Hematopoietic multipotent progenitor cell treated with erythropoietin and hydrocortisone succinate and interleukin-3 and kit ligand, for 8 days (in vitro differentiated cells): ENCODE measurements at places on chromosomes 16 and 17.

GRCh38 chr16:27426423-27427408 is 24.7 kb downstream of the IL21R start:
- peak; percentile 9 for DNase-seq

DNA sequence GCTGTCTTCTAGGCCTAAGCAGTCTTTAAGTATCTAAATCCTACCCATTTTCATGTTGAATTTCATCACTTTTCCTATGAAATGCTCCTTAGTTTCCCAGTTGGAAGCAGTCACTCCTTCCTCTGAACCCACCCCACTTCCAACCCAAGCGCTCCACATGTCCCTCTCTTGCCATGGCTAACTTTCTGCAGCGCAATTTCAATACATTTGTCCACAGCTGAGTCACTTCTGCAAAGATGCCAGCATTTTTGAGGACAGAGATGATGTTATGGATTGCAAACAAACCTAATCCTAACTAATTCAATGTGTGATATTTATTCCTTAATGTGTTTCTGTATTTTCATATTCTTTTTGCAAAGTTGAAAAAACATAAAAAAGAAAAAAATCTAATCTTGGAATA is 71.7 kb downstream of the HLF start:
- no peak for DNase-seq

GRCh38 chr16:53614346-53614745 is 89.3 kb downstream of the RPGRIP1L start:
- DNase-seq, result no peak

DNA sequence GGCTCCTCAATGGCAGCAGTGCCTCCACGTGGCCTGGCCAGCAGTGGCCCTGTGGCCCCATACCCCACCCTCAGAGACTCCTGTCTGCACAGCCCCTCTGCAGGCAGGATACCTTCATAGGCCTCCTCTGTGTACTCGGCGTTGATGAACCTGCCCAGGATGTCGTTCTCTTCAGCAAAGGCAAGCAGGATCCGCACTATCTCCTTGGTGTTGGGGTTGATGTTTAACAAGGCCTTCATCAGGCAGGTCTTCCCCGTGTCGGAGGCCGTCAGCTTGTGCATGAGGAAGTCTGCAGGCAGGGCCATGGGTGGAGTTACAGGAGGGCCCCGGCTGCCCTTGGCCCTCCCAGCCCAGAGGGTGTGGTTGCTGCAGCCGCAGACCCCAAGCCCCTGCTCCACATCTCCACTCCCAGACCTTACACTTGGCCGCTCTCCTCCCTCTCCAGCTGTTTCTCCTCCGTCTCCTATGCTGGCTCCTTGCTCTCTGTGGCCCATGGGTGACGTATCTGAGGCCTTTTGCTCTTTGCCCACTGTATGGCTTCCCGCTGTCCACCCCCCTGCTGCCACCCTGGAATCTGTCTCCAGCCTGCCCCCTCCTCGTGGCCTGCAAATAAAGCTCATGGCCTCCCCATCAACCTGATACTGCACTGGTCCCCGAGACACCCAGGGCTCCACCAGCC is 15.1 kb downstream of the TRPV3 start:
- no peak for DNase-seq

- no peak for DNase-seq
Measured at GRCh38 chr17:323721-324571, 28.7 kb downstream of the RPH3AL start.

DNA sequence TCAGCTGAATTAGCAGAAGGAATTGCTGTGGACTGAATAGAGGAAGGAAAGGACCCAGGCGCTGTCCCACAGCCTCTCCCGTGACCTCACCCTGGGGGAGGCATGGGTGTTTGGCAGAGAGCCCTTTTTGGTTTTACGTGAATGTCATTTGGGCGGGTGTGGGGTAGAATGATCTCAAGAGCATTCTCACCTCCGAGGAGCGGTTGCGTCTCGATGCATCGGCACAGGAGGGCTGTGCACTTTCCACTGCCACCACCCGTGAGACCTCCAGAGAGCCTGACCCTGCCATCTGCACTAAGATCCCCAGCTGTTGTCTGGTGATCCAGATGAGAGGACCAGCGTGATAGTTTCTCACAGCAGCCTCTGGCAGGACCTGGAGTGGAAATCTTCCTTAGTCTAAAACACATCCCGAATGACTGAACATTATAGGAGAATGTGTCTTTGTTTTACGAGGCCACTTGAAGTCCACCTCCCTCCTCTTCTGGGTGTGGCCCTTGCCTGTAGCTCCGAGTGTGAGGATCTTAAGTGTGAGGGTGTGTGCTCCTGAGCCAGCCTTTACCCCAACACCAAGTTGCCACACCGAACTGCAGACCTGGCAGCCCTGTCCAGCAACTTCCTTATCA is 29.3 kb downstream of the FOXK2 start:
- peak; percentile 74 for DNase-seq

DNA sequence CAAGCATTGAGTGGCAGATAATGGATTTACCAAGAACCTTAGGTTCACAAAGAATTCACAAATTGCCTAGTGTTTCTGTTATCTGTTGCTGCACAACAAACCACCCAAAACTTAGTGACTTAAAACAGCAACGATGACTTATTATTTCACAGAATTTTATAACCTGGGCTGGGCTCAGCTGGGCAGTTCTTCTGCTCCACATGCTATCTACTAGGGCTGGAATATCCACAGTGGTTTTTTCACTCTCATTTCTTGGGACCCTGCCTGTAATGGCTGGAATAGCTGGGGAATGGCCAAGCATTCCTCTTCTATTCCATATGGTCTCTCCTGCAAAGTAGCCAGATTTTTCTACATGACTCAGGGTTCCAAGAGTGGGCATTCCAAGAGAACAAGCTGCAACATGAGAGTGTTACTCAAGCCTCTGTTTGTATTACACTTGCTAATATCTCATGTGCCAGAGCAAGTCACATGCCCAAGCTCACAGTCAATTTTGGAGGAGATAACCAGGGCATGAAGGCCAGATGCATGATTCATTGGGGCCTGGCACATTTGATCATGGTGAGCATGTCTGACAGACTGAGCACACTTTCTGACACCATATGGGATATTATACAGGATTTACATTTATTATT is 4.9 kb upstream of the PSMD7 start:
- DNase-seq, result peak; percentile 72

DNA sequence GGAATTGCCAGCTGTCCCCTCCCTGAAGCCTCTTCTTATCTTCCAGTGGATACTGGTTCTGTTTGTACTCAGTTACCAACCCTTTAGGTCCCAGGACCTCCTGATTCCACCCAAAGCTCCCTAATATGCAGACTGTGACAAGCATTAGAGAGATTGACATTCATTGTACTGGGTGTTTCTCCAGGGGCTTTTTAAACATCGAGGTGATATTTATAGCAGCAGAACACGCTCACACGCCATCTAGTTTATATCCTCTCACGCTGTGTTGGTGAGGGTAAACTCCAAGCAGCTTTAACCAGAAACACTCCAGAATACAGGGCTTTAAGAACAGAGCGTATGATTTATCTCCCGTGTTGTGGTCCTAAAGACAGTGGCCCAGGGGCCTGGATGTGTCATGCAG is 238.4 kb downstream of the IRF8 start:
- DNase-seq, result no peak

GRCh38 chr16:70689970-70690891 is 4.4 kb upstream of the MTSS2 start:
- DNase-seq, result no peak

- no peak for DNase-seq
Measured at GRCh38 chr17:73340093-73340596, 28.3 kb upstream of the CDC42EP4 start.

- DNase-seq, result no peak
Measured at GRCh38 chr16:82801361-82801760, 174.6 kb downstream of the CDH13 start.

- no peak for DNase-seq
Measured at GRCh38 chr16:23423496-23424049, 29.4 kb downstream of the COG7 start.

DNA sequence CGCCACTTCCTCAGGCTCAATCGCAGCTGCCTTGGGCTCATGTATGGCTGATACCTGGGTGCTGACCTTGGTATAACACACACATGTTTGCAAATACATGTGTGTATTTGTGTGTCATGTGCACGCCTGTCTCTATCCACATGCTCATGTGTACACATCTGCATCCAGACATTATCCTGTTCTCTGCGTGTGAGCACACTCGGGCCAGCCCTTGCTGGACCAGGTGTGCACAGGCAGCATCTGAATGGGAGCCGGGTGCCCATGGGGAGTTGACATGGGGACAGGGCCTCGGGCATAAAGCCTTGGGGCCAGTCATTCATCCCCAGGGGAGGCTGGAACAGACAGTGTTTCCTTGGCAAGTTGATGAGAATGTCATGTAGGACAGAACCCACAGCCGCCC is 29.1 kb upstream of the CRHR1 start:
- DNase-seq, result no peak

DNA sequence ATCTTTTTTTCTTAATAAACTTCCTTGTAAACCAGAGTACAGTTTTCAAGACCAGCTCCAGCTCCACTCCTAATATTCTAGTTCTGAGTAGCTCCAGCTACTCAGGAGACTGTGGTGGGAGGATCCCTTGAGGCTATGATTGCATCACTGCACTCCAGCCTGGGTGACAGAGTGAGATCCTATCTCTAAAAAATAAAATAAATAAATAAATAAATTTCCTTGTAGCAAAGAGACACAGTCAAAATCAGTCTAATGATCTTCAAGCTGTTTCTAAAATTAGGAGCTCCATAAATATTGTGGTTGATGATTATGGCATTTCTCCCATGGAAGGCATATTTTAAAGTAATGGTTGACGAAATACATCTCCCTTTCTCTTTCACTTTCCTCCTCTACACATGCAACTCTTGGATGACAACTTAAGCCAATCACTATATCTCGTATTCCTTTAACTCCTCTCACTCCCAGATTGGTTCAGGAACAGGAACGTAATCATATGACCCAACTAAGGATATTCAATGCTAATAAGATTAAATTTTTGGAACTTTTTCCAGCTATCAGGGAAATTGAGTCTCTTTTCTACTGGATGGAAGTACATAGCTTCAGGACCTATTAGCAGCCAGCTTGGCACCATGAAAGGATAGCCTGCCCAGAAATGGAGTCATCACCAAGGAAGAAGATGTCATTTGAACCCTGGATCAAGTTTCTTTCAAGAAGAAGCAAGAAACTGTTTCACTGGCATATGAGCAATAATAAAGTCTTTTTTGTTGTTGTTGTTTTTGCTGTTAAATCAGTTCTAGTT is 42.1 kb upstream of the TAOK1 start:
- no peak for DNase-seq

GRCh38 chr16:3020247-3020603 is at the start of gene TNFRSF12A:
Gene TNFRSF12A (plus strand): TSS chr16:3020368. CDS start chr16:3020398, 30 bp downstream.
- DNase-seq, result peak; percentile 79

DNA sequence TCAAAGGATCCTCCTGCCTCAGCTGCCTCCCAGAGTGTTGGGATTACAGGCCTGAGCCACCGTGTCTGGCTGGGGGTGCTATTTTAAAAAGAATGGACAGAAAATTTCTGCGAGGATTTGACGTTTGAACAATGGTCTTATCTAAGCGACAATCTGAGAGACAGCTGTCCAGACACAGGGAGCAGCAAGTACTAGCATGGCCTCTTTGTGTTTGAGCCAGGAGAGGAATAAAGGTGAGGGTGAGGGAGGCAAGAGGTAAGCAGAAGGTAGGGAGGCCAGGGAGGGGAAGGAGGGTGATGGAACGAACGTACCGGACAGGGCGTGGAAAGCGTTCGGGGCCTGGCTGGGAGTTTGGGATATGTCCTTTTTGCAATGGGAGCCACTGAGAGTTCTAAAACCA is 59.2 kb downstream of the PITPNC1 start:
- no peak for DNase-seq

- DNase-seq, result no peak
Measured at GRCh38 chr16:2766430-2767139, 10.5 kb downstream of the ELOB start.

DNA sequence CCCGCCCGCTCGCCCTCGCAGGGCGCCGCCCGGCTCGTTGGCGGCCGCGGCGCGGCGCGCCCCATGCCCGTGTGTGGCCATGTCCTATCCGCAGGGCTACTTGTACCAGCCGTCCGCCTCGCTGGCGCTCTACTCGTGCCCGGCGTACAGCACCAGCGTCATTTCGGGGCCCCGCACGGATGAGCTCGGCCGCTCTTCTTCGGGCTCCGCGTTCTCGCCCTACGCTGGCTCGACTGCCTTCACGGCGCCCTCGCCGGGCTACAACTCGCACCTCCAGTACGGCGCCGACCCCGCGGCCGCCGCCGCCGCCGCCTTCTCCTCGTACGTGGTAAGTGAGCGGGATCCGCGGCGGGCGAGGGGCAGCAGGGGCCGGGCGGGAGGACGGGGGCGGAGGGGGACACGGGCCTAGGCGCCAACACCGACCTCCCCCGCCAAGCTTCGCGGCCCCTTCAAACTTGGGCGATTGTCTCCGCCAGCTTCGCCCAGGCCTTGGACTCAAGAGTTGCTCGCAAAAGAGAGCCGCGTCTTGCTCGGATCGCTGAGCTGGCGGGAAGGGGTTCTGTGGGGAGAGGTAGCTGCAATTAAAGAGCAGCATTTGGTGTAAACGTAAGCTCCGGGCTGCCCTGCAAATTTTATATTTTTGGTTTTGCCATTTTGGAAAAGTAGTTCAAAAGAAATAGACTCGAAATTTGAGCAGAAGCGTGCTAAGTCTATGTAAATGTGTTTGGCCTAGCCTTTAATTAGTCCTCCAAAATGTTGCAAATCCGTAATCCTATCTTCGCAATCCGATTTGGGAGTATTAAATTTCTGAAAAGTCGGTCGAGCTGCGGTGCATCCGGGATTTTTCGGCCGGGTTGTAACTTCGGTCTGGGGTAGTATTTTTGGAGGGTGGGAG is 702 bp downstream of the IRX5 start:
- DNase-seq, result no peak

GRCh38 chr16:801584-802363 is 1.2 kb upstream of the GNG13 start:
- DNase-seq, result no peak

- peak; percentile 68 for DNase-seq
Measured at GRCh38 chr17:41784207-41784744, 2.2 kb downstream of the JUP start.

DNA sequence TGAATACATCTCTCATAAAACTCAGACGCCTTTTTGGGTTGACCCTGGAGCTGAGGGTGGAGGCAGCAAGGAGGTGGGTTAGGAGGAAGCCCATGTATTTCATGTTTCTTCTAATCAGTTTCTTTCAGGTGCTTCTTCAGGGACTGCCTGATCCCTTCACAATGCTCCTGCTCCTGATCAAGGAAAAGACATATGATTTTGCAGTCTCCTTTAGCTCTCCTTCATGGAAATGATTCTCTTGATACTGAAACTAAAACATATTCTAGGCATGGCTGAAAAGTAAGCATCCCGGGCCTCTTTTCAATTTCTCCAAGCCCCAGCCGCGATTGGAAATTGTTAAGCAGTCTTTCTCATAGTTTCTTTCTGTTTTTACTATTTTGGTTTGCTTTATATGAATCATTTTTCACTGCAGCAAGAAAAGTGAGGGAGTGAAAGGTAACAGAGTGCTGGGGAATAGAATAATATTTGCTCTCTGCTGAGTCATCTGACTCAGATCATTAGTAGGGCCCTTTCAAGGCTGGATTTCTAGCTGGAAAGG is 730.7 kb downstream of the CDH11 start:
- no peak for DNase-seq

- no peak for DNase-seq
Measured at GRCh38 chr17:75241143-75241430, 20.3 kb downstream of the GGA3 start.
